ENCODE measurements at places on chromosomes 11 and 22.

DNA sequence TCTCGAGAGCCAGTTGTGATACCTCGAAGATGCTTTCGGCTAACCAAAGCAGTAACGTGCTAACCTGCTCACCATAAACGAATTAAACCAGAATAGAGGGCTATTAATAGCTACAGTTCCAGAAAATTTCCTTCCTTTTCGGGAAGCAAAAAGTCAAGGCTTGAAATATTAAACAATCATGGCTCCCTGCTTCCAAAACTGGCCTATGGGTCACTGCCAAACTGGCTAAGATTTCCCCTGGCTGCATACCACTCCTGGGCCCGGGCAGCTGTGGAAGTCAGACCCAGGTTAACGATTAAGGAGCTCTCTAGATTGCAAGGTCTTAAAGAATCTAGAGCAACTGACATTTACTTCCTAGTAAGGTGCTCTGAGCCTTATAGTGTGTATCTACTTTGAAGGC is 1.7 kb downstream of the AMOTL1 start:
- DNase-seq = no peak

- DNase-seq = no peak
Observed at GRCh38 chr11:1437500-1437899, 47.8 kb downstream of the BRSK2 start.

DNA sequence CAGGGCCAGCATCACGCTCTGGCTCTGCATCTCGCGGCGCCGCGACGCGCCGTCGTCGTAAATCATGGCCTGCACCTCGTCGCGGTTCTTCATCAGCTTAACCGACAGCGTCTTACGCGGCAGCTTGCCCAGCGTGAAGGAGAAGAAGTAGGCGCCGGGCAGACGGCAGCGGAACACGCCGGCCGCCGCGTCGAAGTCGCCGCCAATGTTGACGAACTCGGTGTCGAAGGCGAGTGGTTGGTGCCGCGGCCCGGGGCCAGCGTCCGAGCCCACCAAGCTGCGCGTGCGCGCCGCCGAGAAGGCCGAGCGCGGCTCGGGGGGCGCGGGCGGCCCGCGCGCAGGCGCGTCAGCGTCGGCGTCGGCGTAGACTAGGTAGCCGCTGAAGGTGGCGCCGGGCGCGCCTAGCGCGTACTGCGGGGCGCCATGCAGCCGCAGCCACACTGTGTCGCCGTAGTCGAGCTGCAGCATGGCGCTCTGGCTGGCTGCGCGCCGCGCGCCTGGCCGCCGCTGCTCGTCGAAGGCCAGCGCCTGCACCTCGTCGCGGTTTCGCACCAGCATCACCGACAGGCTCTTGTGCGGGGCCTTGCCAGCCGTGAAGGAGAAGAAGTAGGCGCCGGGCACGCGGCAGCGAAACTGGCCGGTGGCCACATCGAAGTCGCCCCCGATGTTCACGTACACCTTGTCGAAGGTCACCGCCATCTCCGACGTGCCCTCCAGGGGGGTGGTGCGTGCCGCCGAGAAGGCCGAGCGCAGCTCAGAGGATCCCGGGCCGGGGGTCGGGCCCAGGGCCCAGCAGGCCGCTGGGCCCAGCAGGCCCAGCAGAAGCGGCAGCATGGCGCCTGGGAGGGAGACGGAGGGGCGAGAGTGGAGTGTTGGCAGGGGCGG is 3.7 kb downstream of the FAM180B start:
- no peak for DNase-seq

- DNase-seq = no peak
Observed at GRCh38 chr11:128200467-128200866, 386.9 kb downstream of the ETS1 start.

GRCh38 chr11:120548682-120549209 is 37.2 kb downstream of the GRIK4 start:
- no peak for DNase-seq

DNA sequence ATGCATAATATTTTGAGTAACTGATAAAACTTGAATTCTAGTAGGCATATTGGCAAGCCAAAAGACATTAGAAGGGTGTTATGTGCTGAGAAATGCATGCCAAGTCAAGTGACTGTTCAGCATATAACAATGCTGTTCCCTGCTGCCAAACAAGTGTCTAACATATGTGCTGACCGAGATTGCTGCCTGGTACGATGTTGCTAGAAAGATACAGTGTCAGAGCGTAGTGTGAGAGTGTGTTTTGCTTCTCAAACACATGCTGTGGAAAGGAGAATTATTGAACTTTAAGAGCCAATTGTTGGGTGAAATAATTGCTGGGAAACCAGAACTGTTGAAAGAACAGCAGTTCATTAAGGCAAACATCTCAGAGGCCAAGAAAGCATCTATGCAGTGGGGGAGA is 71.3 kb upstream of the GRIA4 start:
- no peak for DNase-seq

- DNase-seq = no peak
Observed at GRCh38 chr22:43497956-43498855, 86.4 kb downstream of the MPPED1 start.

- DNase-seq = peak; percentile 80
Observed at GRCh38 chr11:126341760-126342161, 13.7 kb upstream of the ST3GAL4 start.

DNA sequence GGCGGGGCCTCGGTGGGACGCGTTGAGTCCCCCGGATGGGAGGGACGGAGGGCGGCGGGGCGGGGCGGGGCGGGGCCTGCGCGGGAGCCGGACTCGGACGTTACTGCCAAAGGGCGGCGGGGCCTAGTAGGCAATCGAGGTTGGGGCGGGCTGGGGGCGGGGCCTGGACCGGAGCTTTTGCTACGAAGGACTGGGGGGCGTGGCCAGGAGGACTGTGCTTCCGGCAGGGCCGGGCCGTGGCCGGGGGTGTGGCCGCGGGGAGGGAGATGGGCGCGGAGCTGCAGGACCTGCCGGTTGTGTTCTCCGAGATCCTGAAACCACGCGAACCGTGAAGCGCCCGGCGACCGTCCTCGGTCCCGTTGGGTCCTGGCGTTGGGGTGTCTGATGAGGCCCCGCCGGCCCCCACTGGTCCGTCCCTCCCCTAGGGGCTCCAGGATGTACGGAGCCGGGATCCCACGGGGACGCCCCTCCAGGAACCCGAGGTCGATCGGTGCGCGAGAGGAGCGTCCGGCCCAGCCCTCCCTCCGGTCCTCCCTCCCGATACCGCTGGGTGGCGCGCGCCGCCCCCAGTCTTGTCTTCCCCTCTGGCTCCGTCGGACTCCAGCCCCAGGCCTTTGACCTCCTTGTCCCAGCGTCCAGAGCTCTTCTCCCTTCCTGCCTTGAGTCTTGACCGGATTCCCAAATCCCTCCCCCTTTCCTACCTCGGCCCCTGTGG is 648 bp upstream of the NUDT8 start:
- DNase-seq = peak; percentile 98

GRCh38 chr22:19523240-19524169 is 705 bp downstream of the CLDN5 start:
- no peak for DNase-seq

DNA sequence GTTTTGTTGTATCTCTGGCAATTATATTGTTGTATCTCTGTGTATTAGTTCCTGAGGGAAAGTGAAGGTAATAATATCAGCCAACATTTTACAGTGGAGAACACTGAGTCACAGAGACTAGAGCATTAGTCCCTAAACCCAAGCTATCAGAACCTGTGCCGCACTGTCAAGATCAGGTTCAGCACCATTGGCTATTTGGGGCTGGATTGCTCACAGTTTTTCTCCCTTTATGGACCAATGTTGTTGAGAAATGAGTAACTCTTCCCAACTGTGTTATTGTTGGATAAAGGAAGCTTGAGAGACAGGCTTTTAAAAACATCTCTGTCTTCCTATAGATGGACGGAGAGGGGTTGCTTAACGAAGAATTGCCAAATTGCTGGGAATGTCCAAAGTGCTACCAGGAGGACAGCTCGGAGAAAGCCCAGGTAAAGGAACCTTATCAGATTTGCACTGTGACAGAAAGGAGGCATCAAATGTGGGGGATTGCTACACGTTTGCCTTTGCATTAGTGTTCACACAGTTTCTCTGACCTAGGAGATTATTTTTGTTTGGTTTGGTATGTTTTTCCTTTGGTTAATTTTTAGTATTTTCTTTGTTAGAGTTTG is 18.2 kb upstream of the GRK2 start:
- no peak for DNase-seq

DNA sequence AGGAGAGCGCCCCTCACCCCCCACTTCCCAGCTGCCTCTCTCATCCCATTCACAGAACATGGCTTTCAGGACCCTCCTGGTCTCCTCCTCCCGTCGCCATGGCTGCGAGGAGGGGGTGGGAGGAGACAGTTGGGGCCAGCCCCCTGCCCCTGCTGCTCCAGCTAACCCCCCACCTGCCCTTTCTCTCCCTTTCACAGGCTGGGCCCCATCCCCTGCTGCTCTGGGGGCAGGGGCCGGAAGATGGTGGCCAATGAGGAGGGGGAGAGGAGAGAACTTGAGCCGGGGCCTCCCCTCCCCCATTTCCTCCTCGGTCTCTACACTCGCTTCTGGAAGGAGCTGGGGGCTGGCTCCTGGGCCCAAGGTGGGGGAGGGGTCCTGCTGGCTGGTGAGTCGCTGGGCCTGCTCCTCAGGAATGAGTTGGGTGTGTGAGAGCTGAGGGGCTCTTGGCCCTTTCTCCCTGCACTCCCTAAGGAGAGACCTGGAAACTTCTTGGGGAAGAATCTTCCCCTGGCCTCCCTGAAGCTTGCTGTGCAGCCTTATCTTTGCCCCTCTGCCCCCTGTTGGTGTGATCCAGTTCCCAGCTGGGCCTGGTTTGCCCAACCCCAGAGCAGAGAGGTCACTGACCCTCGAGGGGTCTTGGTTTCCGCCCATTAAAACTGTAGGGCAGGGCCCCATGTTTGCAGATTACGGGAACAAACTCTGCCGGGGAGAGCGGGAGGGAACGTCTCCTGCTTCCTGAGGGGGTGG is 10.2 kb downstream of the YPEL4 start:
- peak; percentile 91 for DNase-seq

DNA sequence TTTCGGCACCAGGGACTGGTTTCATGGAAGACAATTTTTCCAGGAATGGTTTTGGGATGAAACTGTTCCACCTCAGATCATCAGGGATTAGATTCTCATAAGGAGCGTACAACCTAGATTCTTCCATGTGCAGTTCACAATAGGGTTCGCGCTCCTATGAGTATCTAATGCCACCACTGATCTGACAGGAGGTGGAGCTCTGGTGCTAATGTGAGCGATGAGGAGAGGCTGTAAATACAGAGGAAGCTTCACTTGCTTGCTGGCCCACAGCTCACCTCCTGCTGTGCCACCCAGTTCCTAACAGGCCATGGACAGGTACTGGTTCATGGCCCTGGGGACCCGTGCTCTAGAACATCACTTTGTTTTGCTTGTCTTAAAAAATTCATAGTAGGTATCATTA is 41.8 kb upstream of the AMPD3 start:
- peak; percentile 85 for DNase-seq

- DNase-seq = peak; percentile 31
Observed at GRCh38 chr11:32935462-32936029, 42.9 kb downstream of the QSER1 start.
